ENCODE measurements at places on chromosomes 5 and 9. TPM values are rescaled to one million over a fixed set of nuclear protein-coding genes. Genes with fewer than 3 reads are reported as not detected.

GRCh38 chr9:83061990-83062650, 822 bp downstream of the RASEF start:
- DNase-seq = no peak

DNA sequence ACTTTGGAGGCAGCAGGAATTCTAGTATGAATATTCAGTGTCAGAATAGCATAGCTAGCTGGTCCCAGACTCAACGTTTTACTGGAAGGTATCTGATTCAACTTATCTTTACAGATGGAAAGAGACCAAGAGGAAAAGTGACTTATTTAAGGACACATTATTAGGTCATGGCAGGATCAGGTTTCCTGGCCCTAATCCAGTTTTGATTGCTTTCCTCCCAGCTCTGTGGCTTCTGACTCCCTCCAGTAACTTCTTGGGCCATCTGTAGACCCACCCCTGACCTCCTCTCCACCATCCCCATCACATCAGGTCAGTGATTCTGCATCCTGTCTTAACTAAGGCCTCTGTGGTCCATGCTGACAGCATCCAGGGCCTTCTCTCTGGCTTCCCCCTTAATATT, 38.4 kb downstream of the SH3TC2 start:
- DNase-seq = no peak

GRCh38 chr9:105508530-105508929, 49.4 kb upstream of the FKTN start:
- no peak for DNase-seq

GRCh38 chr5:10994091-10994986, 233.3 kb upstream of the DAP start:
- no peak for DNase-seq

The WNT8A gene
- polyA plus RNA-seq = not detected

- peak; percentile 66 for DNase-seq
Observed at GRCh38 chr5:39466846-39467245, 42.1 kb upstream of the DAB2 start.

The PLAC8L1 gene
- polyA plus RNA-seq = not detected

GRCh38 chr9:70986984-70987383, 134.4 kb downstream of the TRPM3 start:
- DNase-seq = no peak

The IRX2 gene
- polyA plus RNA-seq = not detected

DNA sequence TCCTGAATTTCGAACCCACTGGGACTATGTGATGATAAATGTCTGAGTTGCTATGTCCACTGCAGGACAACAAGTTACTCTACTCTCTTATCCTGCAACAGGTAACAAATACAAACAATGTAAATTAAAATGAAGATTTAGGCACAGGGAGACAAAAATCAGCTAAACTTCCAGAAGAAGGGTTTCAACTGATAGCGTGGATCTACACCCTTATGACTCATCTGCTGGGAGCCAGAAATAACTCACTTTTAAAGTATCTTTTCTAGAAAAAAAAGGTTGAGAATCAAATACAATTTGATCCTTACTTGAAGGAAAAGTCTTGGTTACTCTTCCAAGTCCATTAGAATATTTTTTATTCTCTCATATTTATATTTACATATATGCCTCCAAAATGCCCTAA, 21.4 kb downstream of the PJA2 start:
- no peak for DNase-seq

DNA sequence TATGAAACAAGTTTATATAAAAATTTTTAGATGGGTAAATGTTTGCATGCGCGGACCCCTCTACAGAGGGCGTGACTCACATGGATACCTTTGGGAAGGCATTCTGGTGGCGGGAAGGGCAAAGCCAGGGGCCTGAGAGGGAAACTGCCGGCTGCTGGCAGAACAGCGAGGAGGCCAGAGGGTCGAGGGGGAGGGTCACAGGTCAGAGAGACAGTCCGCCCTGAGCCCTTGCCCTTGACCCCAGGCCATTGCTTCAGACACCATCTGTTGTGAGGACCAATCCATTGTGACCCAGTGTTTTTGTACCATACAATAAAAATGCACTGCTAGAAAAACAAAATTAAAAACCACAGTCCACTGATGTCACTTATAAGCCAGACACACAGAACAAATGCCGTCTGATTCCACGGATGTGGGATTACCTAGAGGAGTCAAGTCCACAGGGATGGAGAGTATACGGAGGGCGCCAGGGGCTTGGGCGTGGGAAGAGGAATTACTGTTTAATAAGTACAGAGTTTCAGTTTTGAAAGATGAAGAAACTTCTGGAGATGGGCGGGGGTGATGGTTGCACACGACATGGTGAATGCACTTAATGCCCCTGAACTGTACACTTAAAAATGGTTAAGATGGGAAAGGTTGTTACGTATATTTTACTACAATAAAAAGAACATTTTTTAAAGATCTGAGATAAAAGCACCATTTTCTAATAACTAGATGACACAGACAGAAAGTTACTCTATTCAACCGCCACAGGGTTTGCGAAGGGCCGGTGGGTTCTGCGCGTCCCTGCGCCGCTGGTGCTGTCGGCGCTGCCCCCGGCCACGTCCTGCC, 12.0 kb downstream of the BTNL9 start:
- no peak for DNase-seq

DNA sequence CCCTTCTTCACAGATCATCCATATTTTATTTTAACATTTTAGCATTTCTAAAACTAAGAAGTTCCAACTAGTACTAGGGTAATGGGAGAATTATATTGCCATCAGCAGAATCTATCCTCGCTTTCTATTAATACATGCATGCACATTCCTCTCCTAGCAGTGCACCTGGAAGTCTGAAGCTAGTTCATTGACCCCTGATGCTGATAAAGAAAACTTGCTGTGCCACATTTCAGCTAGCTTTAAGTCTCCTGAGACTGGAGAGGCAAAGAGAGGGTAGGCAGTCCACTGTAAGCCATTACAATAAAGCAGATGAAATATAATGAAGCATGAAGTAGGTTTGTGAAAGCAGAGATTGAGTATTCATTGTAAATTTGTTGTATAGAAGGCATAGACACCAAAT, 15.8 kb downstream of the MINAR2 start:
- no peak for DNase-seq

GRCh38 chr5:51172903-51173626, 210.2 kb upstream of the ISL1 start:
- no peak for DNase-seq

The ROPN1L gene
- 1.9 TPM for polyA plus RNA-seq

The F12 gene
- 1.4 TPM for polyA plus RNA-seq

The PRLR gene
- 0.79 TPM for polyA plus RNA-seq

GRCh38 chr5:149796030-149796429, 65.9 kb downstream of the PPARGC1B start:
- no peak for DNase-seq

The QRFP gene
- polyA plus RNA-seq = 0.60 TPM

GRCh38 chr5:74624501-74624900, 16.0 kb downstream of the ENC1 start:
- DNase-seq = no peak

The CA9 gene
- not detected for polyA plus RNA-seq

DNA sequence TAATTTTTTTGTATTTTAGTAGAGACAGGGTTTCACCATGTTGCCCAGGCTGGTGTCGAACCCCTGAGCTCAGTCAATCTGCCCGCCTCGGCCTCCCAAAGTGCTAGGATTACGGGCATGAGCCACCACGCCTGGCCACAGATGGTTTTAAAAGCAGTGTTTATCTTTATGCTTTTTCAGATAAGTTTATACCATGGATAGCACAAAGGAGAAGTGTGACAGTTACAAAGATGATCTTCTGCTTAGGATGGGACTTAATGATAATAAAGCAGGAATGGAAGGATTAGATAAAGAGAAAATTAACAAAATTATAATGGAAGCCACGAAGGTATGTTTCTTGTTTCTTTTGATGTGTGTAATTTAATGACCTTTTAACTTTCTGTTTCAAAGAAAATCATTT, 35.1 kb downstream of the POLK start:
- no peak for DNase-seq

DNA sequence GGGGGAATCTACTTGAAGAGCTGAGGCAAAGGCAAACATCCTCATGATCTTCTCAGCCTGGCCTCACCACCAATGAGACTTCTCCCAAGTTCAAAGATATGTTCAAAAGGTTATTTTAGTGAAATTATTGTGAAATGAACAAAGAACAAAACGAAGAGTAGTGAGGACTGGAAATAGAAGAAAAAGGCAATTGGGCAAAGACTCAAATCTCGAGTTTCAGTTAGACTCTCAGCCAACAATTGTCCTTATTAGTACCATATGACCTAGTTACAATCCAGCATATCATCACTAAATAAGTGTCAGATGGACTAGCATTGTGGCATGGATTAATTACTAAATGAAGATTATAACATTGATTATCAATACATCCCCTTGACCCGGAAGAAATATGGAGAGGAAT, 9.0 kb downstream of the ZNF474 start:
- DNase-seq = no peak

DNA sequence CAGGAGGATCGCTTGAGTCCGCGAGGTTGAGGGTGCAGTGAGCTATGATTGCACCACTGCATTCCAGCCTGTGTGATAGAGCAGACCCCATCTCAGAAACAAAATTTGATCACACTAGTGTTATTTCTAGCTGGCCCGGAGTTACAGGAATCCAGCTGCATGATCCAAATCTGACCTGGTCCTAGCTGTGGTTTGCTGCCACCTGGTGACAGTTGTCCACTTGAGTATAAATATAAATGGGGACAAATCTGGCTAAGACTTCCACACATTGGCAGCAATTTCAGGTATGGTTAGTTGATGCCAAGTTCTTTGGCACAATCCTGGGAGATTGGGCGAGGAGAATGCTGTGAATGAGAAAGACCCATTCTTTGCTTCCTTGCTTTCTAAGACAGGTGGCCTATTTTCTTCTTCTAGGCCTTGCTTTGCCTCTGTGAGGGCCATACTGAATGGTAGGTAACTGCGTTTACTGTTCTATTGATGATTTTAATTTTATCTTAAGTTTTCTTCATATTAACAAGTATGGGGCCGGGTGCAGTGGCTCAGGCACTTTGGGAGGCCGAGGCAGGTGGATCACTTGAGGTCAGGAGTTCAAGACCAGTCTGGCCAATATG, 35.4 kb downstream of the UBE2R2 start:
- DNase-seq = peak; percentile 73

DNA sequence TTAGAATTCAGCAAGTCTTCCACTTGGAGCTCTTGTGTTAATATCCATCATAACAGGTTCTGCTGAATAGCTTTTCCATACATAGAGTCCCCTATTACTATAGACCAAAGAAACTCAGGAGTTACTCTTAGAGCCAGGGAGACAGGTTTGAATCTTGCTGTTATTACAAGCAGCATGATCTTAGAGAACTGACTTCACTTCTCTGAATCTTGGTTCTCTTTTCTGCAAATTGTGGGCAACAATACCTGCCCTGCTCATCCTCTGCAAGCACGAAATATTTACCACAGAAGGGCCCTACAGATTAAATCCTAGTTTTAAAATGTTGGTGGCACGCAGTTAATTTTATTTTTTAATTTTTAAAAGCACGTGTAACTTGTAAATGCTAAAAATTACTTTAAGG, 111.7 kb downstream of the TLR4 start:
- DNase-seq = no peak

The MORN5 gene
- not detected for polyA plus RNA-seq

GRCh38 chr5:87885758-87886157, 382.9 kb downstream of the TMEM161B start:
- no peak for DNase-seq

DNA sequence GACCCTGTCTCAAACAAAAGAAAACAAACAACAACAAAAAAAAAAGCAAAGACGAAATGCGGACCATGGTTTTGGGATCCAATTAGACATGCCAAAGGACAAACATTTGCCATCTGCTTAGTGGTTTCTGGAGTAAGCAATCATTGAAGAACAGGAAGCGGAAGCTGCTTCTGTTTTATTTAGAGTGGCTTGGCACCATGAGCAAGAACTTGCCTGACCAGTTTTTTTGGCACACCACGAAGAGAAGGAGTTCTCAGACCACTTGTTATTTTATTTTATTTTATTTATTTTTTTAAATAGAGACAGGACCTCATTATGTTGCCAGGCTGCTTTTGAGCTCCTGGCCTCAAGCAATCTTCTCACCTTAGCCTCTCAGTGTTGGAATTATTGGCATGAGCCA, 17.0 kb downstream of the BTF3 start:
- DNase-seq = no peak

DNA sequence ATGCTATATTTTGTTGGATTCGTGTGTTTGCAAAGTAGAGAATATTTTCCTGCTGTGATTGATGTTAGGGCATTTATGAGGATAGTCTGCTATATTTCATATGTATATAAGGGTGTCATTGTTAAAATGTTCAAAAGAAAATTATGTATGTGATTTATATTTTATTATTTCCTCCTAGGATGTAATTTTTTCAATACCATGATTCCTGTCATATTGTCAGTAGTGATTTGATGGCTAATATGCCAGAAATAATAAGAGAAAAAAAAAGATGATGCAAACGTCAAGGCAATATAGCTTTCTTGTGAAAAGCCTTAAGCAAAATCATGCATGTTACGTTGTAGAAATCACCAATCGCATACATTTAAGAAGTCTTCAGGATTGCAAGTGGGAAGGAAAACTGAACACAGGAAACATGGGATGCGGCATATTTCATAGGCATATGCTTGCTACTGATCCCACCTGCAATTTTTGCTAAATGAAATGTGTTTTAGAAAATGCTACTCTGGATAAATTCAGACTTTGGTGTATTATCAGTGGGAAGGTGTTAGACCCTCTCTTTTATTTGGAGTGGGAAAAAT, 224.5 kb downstream of the MAST4 start:
- DNase-seq = no peak

DNA sequence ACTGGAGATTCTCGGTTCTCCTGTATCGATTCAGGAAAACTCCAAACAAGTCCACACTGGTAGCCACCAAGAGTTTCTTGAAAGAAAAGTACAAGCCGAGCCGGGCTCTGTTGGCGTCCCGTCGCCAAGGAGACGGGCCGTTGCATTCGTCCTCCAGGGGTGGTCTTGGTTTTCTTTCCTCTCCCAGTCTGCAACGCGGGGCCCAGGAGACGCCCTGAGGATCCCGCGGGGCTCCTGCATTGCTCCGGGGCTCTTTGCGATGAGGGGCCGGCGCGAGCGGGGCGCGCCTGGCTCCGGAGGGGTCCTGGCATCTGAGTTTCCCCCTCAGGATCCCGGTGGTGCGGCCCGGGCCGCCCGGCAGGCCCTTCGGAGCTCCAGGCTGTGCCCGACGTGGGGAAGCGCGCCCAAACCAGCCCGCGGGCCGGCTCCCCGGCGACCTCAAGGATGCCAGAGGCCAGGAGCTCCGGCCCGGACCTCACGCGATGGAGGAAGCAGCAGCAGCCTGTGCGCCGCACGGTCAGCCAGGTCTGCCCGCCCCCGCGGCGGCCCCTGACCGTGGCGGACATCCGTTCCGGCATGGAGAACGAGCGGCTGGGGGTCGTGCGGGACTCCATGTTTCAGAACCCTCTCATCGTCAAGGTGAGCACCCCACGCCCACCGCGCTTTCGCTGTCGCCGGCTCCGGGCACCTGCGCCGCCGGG, at the start of gene CFAP77:
TSS of gene CFAP77 (plus strand) at position 384 of the 701 bp plus-strand sequence. CDS start at position 445, 61 bp downstream.
- DNase-seq = peak; percentile 32

The PTAR1 gene
- polyA plus RNA-seq = 24.6 TPM

The BNC2 gene
- 0.01 TPM for polyA plus RNA-seq

The LAMC3 gene
- not detected for polyA plus RNA-seq

The MUSK gene
- not detected for polyA plus RNA-seq

The HNRNPAB gene
- 33.4 TPM for polyA plus RNA-seq

GRCh38 chr9:91676046-91676445, 252.4 kb upstream of the NFIL3 start:
- DNase-seq = no peak

The OR1Q1 gene
- polyA plus RNA-seq = not detected
